ENCODE measurements at places on chromosomes 16 and 17. TPM values are rescaled to one million over a fixed set of nuclear protein-coding genes. Genes with fewer than 3 reads are reported as not detected.
A peak's percentile ranks its signal among the peaks of the same experiment; 100 is the strongest.

GRCh38 chr17:11944587-11944986 is 52.7 kb downstream of the ZNF18 start:
- DNase-seq, result no peak
- H3K36me3 ChIP-seq, result no peaks in the 10 kb centered on the region
- no peak overlapping the region for H3K4me3 ChIP-seq
- H3K27ac ChIP-seq, result no peak overlapping the region

GRCh38 chr17:8611619-8612298 is 18.8 kb downstream of the MYH10 start:
- no peaks in the 10 kb centered on the region for H3K27me3 ChIP-seq
- H3K36me3 ChIP-seq, result no peaks in the 10 kb centered on the region
- H3K4me3 ChIP-seq, result no peak overlapping the region
- H3K4me1 ChIP-seq, result peaks cover 18% of the 10 kb centered on the region

DNA sequence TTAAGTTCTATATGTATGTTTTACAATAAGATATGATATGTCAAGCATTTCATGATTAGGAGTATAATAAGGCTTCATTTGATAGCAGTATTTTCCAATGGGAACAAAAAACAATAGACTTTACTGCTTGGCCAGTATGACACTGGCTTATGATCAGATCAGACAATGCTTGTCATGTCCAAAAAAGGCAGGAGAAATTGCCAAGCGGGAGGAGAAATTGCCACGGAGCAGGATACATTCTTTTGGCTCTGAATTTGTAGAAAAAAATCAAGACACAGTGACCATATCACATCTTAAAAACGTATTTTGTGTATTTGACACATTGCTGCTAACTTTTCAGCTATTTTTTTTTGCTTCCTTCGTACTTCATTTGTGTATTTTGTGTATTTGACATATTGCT is 404.1 kb downstream of the CNTNAP4 start:
- no peaks in the 10 kb centered on the region for H3K27me3 ChIP-seq
- no peaks in the 10 kb centered on the region for H3K36me3 ChIP-seq
- H3K27ac ChIP-seq, result no peak overlapping the region
- no peak for DNase-seq
- no peak overlapping the region for H3K4me3 ChIP-seq
- H3K4me1 ChIP-seq, result no peaks in the 10 kb centered on the region

- no peaks in the 10 kb centered on the region for H3K36me3 ChIP-seq
- DNase-seq, result no peak
- H3K27me3 ChIP-seq, result no peaks in the 10 kb centered on the region
- peak overlapping the region; percentile 83 for H3K27ac ChIP-seq
- peak overlapping the region; percentile 73 for H3K4me3 ChIP-seq
These were observed 1.8 kb downstream of the CDC42EP4 start for GRCh38 chr17:73309727-73310596.

DNA sequence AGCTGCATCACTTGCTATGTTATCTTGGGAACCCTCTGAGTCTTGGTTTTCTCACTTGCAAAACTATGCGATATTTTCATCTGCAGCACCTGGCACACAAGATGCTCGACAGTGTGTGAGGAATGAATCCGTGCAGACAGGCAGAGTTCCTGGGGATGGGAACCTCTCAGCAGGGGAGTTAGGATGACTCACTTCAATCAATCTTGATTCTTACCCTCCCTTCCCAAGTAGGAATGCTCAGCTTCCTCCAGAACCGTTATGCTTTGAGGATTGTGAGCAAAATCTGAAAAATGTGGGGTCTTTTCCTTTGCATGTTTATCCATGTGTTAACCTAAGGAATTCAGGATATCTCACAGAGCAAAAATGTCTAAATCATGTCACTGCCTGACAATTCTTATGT is 68.9 kb upstream of the HNF1B start:
- H3K4me1 ChIP-seq, result no peaks in the 10 kb centered on the region
- H3K27me3 ChIP-seq, result no peaks in the 10 kb centered on the region

DNA sequence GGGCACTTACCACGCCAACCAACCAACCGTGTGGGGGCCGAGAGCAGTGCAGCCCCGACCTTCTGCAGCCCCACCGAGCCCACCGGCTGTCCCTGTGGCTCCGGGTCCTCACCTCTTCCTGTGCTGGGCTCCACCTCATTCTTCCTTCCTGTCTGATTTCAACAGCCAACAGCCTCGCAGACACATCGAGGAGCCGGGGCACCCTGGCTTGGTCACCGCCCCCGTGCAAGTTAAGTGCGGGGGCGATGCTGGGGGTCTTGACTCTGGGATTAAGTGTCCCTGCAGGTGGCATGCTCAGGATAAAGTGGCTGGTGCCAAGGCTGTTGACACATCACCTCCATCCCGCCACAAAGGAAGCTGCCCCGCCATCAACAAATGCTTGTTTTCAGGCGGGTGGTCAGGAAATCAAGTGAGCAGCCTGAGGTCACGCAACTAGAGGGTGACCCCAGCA is at the start of gene NLRC3:
Gene NLRC3, minus strand, starts transcription at position 102 of the 451 bp plus-strand sequence. CDS start 12,367 bp downstream, outside the sequence.
- H3K36me3 ChIP-seq, result no peaks in the 10 kb centered on the region
- no peak within 1 kb of the TSS for H3K27ac ChIP-seq
- DNase-seq, result no peak
- no peaks in the 10 kb centered on the region for H3K27me3 ChIP-seq

DNA sequence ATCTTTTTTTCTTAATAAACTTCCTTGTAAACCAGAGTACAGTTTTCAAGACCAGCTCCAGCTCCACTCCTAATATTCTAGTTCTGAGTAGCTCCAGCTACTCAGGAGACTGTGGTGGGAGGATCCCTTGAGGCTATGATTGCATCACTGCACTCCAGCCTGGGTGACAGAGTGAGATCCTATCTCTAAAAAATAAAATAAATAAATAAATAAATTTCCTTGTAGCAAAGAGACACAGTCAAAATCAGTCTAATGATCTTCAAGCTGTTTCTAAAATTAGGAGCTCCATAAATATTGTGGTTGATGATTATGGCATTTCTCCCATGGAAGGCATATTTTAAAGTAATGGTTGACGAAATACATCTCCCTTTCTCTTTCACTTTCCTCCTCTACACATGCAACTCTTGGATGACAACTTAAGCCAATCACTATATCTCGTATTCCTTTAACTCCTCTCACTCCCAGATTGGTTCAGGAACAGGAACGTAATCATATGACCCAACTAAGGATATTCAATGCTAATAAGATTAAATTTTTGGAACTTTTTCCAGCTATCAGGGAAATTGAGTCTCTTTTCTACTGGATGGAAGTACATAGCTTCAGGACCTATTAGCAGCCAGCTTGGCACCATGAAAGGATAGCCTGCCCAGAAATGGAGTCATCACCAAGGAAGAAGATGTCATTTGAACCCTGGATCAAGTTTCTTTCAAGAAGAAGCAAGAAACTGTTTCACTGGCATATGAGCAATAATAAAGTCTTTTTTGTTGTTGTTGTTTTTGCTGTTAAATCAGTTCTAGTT is 42.1 kb upstream of the TAOK1 start:
- no peaks in the 10 kb centered on the region for H3K27me3 ChIP-seq
- no peaks in the 10 kb centered on the region for H3K36me3 ChIP-seq
- H3K27ac ChIP-seq, result no peak overlapping the region
- no peaks in the 10 kb centered on the region for H3K4me1 ChIP-seq
- no peak overlapping the region for H3K4me3 ChIP-seq

DNA sequence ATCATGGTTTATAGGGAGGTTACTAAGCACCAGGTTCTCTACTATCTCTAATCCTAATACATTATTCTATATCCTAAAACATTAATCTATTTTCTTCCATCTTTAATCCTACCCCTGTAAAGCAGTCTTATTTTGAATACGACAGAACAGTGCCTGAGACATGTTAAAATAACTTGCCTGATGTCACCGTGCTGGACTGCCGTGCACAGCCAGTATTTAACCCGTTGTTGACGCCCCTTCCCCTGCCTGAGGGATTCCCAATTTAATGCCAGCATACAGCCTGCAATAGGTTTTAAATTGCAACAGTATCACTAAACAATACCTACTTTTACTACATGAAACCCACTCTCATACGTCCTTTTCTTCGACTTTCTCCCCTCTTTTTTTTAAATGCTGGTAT is 133.3 kb downstream of the PARN start:
- peak overlapping the region; percentile 39 for H3K27ac ChIP-seq
- no peaks in the 10 kb centered on the region for H3K36me3 ChIP-seq
- no peak for DNase-seq
- H3K4me1 ChIP-seq, result peaks cover 22% of the 10 kb centered on the region
- H3K4me3 ChIP-seq, result no peak overlapping the region

GRCh38 chr16:31487071-31487719 is 4.3 kb downstream of the SLC5A2 start:
- H3K36me3 ChIP-seq, result no peaks in the 10 kb centered on the region
- no peak for DNase-seq
- no peaks in the 10 kb centered on the region for H3K4me1 ChIP-seq
- H3K4me3 ChIP-seq, result peak overlapping the region; percentile 35

- H3K4me3 ChIP-seq, result peak overlapping the region; percentile 13
- H3K27me3 ChIP-seq, result peaks cover 92% of the 10 kb centered on the region
- no peak for DNase-seq
These were observed 200.9 kb upstream of the N4BP1 start for GRCh38 chr16:48810803-48811453.

DNA sequence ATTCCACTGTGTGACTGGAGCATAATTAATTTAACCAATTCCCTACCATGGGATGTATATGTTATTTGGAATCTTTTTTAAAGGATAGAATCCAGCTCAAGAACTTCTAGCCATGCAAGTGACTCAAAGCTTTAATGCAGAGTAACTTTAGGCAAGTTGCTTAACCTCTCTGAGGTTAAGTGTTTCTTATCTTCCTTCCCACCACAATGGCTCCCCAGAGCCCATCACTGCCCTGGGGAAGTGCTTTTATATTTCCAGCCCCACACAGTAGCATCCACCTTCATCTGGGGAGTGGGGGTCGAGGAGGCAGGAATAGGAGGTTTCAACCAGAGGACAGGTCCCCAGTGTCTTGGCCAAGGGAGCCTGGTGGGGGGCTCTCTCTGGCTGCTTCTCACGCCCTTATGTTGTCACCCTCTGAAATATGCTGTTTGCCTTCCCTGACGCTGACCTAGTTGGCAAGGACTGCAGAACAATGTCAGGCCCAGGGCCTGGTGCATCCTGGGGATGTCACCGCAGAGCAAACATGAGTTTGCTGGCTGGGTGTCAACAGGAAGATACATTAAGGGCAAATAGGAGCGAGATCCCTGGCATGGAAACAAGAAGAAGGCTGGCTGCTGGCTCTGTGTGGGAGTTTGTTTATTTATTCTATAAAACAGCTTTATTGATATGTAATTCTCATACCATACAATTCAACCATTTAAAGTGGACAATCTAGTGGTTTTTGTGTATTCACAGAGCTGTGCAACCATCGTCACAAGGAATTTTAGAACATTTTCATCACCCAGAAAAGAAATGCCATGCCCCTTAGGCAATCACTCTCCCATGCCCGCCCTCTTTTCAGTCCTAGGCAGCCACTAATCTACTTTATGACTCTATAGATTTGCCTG is 46.6 kb upstream of the WSB1 start:
- H3K27ac ChIP-seq, result no peak overlapping the region
- no peaks in the 10 kb centered on the region for H3K4me1 ChIP-seq
- H3K27me3 ChIP-seq, result no peaks in the 10 kb centered on the region
- H3K4me3 ChIP-seq, result no peak overlapping the region
- no peaks in the 10 kb centered on the region for H3K36me3 ChIP-seq
- peak; percentile 96 for DNase-seq

- H3K27ac ChIP-seq, result no peak overlapping the region
- no peak for DNase-seq
- no peaks in the 10 kb centered on the region for H3K36me3 ChIP-seq
- no peak overlapping the region for H3K4me3 ChIP-seq
These were observed 16.0 kb downstream of the RNF43 start for GRCh38 chr17:58401287-58401686.

DNA sequence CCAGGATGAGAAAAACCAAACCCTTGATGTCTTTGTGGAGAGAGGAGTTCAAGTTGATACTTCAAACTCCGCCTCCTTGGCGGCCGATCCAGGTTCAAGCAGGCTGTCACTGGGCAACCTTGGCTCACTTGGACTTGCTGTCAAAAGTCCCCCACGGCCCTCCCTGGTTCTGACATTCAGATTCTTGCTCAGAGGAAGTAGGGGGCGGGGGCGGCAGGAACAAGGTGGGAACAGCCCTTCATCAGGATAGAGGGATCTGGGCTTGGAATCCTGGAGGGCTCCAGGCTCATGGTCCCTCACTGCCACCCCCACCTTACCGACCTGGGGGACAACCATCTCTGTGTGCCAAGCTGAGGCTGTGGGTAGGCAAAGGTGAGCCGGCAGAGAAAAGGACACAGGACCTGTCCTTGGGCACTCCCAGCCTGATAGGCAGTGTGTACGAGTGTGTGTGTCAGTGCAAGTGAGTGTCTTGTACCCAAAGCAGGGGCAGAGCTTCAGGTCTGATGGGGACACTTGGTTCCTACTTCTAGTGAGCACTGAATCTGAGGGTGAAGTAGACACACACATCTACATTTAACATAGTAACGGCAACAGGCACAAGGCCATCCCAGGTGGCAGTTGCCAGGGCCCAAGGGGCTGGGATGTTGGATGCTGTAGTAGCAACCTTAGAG is 6.6 kb upstream of the TSPOAP1 start:
- DNase-seq, result no peak
- H3K27me3 ChIP-seq, result no peaks in the 10 kb centered on the region
- H3K4me1 ChIP-seq, result peaks cover 24% of the 10 kb centered on the region
- H3K27ac ChIP-seq, result no peak overlapping the region
- no peaks in the 10 kb centered on the region for H3K36me3 ChIP-seq
- no peak overlapping the region for H3K4me3 ChIP-seq

GRCh38 chr17:77880711-77881450 is 77.6 kb upstream of the TNRC6C start:
- no peak overlapping the region for H3K27ac ChIP-seq
- DNase-seq, result no peak
- H3K4me3 ChIP-seq, result no peak overlapping the region
- peaks cover 3% of the 10 kb centered on the region for H3K4me1 ChIP-seq

DNA sequence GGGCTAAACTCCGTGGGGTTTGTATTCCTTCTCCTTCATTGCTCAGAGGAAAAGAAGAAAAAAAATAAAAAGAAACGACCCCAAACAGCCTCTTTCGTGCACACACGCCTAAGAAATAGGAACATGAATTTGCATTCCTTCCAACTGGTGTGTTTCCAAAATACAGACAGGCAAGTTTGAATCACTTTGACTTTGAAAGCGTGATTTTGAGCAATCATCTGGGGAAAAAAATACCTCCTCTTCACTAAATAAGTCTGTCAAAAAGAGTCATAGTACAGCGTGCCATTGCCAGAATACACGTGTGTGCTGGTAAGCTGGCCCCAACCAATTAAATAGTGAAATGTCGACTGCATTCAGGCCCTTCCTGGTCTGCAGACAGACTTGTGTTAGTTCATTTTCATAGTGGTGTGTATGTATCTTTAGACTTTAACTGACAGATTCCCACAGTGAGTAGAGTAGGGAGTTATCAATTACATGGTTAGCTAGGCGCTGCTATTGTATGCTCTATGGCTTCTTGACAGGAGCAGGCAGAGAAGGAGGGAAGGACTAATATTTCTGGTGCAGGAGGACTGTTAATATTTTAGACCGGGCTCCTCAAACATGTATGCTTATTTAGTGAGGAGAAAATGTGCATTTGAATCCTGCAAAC is 618.3 kb downstream of the MAF start:
- no peaks in the 10 kb centered on the region for H3K27me3 ChIP-seq
- no peak overlapping the region for H3K27ac ChIP-seq
- peaks cover 14% of the 10 kb centered on the region for H3K4me1 ChIP-seq
- H3K36me3 ChIP-seq, result no peaks in the 10 kb centered on the region

GRCh38 chr17:6269478-6269877 is 165.4 kb downstream of the AIPL1 start:
- peak; percentile 89 for DNase-seq
- no peaks in the 10 kb centered on the region for H3K36me3 ChIP-seq

Gene TBC1D3B
- 5.5 TPM for total RNA-seq

Gene MYOCD
- total RNA-seq, result 122 TPM

Gene TBC1D3
- total RNA-seq, result not detected

Gene STX8
- total RNA-seq, result 46.9 TPM

Gene ABCA9
- 0.09 TPM for total RNA-seq

Gene RASD1
- 28.4 TPM for total RNA-seq

Data from cardiac muscle cell (in vitro differentiated cells and primary cell).